ENCODE measurements at places on chromosomes 12 and 14.

GRCh38 chr14:104993306-104993705 lies 7.7 kb downstream of the CLBA1 start:
- DNase-seq, result no peak

DNA sequence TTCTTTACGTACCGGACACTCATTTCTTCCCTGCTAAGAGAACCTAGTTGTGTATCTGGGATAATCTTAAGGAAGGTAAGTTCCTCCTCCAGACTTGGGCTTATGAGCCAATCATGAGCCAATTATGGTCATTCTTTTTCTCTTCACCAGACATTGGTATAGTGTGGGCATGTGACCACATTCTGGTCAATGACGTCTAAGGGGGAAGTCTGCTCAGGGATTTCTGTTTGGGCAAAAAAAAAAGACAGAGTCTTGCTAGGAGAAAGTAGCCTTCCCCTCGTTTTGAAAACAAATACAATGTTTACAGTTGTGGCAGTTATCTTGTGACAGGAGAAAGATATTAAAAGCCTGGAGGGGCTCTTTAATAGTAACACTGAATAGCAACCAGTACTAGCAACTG lies 20.1 kb upstream of the PLXNC1 start:
- no peak for DNase-seq

GRCh38 chr12:54004063-54004840 lies 4.3 kb downstream of the HOXC9 start:
- DNase-seq, result no peak

DNA sequence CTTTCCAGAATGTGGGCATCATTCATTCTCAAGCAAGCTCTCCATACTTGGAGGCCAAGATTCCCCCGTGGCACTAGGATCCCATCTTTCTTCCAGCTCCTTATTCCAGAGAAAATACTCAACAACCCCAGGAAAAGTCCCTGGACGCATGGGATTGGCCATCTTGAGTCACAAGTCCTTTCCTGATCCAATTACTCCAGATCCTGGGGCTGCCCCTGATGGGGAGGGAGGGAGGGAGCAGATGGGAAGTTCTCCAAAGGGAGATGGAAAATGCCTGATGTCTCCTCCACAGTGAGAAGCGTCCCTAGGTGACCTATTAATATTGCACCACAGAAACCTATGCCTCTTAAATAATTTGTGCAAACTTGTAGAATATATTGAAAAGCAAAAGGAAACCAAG lies 12.4 kb upstream of the KCNK13 start:
- peak; percentile 53 for DNase-seq

DNA sequence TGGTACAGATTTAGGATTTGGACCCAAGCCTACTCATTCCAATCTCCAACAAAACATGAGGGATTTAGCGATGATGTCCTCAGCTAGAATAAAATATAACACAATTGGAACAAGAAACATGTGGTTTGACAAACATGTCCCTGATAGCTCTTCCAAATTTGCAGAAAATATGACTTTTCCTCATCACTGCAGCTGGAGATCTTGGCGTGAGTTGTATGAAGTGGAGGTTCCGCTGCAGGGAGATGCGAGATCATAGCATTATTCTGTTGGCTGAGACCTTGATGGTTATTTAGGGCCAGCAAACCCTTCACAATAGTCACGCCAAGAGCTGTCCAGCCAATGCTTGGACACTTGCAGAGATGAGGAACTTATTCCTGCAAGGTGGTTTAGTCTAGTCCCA lies 413.4 kb upstream of the TBX3 start:
- DNase-seq, result no peak

DNA sequence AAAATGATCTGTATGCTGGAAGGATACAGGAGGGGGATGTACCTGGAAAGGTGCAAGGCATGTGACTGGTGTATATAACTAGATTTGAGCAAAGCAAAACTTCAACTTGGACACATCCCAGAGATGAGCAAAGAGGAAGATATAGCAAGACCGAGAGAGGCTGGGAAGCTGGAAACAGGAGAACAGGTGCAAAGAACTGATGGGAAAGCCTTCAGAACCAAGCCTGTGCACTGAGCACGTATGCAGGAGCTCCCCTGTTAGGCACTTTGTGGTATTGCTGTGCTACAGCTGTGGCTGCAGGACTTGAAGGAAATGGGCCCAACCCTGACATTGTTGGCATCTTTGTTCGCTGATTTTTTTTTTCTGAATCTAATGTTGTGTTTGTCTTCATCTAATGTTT lies 120.7 kb upstream of the PWP1 start:
- DNase-seq, result no peak

DNA sequence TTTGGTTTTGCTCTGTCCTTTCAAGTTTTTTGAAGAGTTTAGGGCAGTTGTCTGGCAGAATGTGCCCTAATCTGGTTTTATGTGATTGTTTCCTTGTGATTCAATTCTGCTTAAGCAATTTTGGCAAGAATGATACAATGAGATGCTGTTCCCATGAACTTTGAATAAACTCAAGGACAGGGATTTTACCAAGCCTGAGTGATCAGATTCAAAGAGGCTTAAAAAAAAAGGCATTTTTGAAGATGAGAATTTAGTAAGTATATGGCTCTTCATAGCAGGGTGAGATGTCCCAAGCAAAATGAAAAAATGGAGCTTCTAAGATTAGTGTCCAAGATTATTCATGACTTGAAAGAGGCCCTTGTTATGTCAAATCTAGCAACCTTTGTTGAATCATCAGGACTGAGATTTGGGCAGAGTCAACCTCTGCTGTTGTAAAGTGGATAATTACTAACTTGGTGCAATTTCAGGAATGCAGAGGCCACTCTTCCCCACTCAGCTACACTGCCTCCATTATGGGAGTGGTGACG lies 180.6 kb upstream of the NUDT4 start:
- no peak for DNase-seq

DNA sequence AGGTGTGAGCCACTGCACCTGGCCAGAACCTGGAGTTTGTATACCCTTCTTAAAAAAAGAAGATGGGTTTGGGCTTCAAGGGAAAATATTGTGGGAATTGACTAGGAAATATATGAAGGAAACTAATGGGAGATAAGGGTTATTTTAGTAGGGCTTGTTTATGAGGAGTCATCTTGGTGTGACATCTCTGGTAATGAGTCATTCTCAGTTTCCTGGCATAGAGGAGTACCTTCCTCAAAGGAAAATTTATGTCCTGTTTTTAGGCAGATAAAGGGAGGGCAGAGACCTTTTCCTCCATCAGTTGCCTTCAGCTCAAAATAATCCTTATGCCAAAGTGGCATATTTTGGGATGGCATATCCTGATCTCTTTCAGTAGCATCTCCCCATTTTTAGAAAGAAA lies 30.6 kb upstream of the NFKBIA start:
- no peak for DNase-seq

GRCh38 chr14:75626863-75627262 lies 33.8 kb downstream of the ERG28 start:
- DNase-seq, result no peak

- no peak for DNase-seq
These were observed 162.5 kb downstream of the DPF3 start for GRCh38 chr14:72731252-72732020.

GRCh38 chr14:25101276-25101675 lies 51.3 kb upstream of the STXBP6 start:
- DNase-seq, result no peak

DNA sequence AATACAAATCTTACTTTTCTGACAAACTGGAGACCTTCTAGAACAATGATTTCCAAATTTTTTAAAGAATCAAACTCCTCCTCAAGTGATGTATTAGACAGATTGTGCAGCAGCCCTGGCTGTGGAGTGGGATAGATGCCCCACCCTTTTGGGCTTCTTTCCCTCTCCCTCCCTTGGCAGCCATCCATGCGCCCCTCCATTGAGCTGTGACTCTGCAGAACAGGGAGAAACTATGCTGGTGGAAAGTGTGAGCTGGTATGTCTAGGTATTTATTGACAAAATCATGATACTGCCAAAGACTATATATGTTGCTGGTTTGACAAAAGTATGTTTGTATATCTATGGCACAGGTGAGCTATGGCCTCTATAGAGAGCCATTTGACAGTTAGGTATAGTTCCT lies 138.5 kb downstream of the KTN1 start:
- no peak for DNase-seq

GRCh38 chr12:114123108-114123507 lies 157.0 kb upstream of the RBM19 start:
- DNase-seq, result no peak

DNA sequence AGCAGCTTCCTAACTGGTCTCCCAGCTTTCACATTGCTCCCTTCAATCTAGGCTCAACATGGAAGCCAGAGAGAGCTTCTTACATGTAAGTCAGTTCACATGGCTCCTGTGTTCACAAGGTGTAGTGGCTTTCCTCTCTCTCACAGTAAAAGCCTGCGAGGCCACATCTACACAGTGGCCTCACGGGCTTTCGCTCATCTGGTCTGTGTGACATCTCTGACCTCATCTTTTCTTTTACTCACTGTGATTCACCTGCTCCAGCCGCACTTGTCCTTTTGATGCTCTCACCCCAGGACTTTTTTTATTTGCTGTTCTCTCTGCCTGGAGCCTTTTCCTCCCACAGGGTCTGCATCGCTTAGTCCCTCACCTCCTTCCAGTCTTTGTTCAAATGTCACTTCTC lies 122.1 kb downstream of the SLC5A8 start:
- DNase-seq, result no peak

DNA sequence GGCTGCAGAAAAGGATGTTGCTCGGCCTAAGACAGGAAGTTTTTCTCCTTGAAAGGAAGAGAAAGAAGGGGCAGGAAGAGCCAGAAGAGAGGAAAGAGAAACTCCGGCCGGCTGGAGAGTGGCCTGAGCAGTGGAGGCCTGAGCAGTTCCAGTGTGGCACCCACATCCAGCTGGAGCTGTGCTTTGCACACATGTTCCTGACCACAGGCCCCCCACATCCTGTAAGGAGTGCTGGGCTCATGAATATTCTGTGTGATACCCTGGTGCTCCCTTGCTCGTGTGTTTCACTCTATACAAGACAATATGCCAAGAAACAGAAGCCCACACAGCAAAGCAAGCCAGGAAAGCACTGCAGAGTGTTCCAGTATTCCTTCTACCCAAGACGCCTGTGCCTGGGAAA lies 27.1 kb downstream of the POLE start:
- no peak for DNase-seq

DNA sequence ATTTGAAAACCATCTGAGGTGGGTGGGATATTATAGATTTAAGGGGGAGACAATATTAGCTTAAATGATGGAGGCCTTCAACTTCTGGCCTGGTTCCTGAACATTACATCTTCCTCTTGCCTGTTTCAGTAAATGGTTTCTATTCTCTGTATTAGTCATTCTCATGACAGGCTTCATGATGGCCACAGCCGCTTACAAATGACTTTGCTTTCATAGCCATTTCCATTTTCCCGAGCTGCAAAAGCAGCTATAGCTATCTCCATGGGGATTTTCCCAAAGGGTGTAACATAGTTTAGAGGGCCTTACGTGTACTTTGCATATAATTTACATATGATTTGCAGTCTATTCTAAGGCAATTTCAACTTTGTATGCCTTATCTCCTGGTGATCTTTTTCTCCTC lies 121.8 kb downstream of the NRXN3 start:
- no peak for DNase-seq

DNA sequence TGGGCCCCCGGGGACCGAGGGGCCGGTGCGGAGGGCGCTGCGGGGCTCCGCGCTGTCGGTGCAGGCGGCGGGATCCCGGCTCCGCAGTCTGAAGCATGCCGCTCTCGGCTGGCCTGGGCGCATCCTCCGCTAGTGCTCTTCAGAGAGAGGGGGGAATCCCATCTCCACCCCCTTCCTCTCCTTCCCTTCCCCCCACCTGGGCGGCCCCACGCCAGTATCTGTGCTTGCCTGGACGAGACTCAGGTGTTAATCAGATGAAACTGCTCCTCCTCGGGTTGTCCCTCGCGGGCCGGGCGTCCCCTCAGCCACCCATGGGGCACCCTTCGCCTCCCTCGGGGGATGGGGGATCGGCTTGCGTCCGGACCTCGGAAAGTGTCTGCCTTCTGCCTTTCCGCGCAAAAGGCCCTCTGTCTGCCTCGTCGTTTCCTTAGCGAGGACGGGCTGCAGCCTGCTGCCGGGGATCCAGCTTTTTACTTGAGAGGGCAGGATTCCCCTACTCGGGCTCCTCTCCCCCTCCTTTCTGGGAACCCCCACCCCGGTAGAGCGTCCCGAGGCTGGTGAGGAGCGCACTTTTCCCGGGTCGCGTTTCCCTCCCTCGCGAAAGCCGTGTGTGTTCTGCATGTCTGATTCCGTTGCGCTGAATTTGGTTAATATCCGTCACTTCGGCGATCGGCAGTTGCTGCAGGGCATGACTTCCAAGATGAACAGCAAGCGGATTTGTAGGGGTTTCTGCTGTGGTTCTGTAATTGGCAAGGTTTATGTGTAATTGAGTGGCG lies 1.1 kb downstream of the GPHN start:
- no peak for DNase-seq

DNA sequence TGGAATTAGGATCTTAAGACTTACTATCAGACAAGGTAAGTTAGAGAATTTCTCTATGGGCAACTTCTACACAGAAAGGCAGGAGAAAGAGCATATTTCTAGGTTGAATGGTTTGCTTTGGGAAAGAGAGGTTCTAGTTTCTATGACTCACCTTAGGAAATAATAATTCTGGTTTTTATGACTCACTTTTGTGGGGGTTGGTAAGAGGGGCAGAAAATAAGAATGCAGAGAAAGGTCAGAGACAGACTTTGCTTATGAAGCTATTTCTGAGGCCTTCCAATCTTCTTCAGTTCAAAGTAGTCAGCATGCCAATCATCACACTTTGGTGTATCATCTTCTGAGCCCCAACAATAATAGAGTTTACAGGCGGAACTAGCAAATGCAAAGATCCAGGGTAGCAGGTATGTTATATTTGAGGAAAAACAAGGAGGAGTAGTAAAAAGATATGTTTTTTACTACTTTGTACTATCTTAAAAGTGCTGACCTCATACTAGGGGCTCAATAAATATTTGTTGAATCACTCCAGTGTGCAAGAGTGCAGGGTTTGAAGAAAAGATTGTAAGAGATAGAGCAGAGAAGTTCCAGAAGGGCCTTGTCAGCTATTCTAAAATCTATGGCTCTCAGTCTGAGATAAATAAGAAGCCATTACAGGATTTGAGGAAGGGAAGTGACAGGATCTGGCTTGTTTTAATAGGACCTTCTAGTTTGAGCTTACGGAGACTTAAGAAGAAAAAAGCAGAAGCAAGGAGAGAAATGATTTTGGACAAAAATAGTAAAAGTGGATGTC lies 56.7 kb upstream of the LRFN5 start:
- DNase-seq, result no peak

GRCh38 chr12:74111688-74112360 lies 425.8 kb upstream of the ATXN7L3B start:
- DNase-seq, result no peak

- no peak for DNase-seq
These were observed 29.2 kb upstream of the RIC8B start for GRCh38 chr12:106745181-106745745.
